ENCODE measurements at places on chromosomes 6 and 20.

DNA sequence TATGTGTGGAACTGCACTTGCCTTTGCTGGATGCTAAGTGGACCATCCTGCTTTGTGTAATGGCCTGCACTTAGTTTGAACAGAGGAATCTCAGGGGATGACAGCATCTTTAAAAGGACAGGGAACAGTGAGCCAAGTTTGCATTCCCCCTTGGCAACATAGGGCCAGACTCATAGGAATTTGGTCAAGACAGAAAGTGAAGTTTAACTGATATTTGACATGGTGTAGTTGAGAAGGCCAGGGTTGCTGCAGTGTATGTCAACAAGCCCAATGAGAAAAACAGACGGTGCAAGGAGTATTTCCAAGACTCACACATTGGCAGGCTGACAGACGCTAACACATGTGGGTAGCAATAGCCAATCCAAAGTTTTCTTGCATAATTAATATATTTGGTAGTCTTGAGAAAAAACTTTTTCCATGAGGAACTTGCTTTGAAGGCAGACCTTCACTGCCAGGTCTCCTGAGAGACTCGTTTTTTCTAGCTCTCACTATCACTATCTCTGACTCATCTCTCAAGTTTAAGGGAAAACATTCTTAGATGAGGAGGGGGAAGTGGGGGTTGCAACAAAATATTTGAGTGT is 213.8 kb downstream of the IBTK start:
- ATAC-seq, result no peak

- no peak for ATAC-seq
These were observed 82.8 kb downstream of the FAM83B start for GRCh38 chr6:54929245-54929909.

DNA sequence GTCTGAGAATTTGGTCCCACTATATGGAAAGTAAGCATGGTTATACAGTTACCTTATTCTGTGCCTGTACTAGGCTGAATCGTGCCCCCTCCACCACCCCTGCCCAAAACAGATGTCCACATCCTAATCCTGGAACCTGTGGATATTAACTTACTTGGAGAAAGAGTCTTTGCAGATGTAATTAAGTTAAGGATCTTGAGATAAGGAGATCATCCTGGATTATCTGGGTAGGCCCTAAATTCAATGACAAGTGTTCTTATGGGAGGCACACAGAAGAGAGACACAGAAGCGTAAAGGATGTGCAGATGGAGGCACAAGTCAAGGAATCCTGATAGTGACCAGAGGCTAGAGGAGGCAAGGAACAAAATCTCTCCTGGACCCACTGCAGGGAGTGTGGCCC is 116.7 kb upstream of the MAN1A1 start:
- ATAC-seq, result no peak

DNA sequence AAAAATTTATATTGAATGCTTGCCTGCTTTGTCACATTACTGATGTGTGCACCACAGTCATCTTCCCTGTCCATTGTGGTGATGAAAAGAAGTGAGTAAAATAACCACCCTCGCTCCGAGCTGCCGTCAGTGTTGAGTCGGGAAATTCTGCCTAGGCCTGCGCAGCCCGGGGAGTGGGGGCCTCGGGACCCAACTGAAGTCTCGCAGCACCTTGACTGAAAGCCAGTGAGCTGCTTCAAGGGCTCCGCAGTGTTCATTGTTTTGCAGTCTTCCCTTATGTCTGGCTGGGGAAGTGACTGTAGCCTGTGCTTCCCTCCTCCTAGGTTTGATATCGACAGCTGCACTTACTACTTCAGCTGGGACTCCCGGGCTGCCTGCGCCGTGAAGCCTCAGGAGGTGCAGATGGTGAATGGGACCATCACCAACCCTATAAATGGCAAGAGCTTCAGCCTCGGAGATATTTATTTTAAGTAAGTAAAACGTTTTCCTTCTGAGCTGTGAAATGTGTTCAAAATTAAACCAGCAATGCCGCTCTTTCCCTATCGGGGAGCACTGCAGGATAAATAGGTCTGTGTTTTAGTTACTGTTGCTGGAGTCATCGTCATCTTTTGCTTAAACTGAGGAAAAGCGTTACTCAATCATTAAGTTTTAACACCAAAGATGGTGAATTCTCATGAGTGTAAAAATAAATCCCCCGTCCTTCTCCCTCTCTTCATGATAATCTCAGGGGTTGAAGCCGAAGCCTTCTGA is 32.7 kb upstream of the SLC22A1 start:
- ATAC-seq, result no peak

DNA sequence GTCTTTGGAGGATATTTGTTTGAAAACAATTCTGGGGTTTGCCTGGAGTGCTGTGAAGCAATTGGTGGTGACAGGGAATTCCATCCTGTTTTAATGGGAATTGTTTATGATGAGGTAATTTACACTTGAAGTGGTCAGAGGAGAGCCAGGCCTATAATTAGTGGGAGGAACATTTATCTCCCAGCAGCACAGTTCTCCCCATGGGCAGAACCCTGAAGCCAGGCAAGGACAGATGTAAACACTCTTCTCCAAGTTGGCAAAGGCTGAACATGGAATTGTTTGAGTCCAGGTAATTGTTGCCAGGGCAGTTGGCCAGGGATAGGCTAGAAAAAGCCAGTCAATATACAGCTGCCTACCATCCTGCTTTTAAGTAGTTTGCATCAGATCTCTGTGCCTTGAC is 789.7 kb downstream of the FRK start:
- no peak for ATAC-seq

GRCh38 chr6:156886409-156886808 is 109.2 kb downstream of the ARID1B start:
- peak; percentile 14 for ATAC-seq

- ATAC-seq, result no peak
These were observed 27.6 kb upstream of the LY86 start for GRCh38 chr6:6560909-6561308.

DNA sequence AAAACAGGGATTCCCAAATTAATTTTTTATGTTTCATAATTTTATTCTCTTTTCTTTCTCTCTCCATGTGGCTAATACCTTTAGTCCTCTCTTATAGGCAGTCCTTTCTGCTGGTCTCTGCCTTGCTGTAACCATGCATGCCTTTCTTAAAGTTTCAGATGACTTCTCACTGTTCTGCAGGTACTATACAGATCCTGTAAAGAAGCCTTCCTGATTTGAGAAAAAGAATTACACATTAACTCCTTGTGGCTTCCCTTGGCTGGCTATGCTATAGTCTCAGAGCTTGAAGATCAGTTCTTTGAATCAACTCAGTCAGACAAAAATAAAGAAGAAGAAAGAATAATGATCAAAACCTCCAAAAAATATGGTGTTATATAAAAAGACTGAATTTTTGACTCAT is 7.3 kb upstream of the GPR63 start:
- ATAC-seq, result no peak

DNA sequence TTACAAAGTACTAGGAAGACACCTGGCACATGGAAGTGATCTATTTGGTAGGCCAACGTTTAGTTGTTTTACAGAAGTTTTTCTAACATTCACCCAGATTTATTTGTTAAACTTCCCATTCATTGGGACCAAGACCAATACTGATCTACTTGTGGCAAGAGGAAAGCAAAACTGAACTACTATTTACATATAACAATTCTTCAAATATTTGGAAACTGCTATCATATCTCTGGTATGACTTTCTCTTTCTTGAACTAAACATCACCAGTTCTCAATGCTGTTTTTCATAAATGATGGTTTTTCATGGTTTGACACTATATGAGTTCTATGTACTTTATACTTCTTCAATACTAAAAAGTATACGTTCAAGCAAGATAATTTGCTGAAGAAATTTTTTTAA is 189.2 kb downstream of the ASCC3 start:
- no peak for ATAC-seq

GRCh38 chr6:106214531-106214930 is 111.0 kb downstream of the ATG5 start:
- no peak for ATAC-seq

GRCh38 chr6:37792457-37793033 is 27.0 kb upstream of the ZFAND3 start:
- ATAC-seq, result no peak

DNA sequence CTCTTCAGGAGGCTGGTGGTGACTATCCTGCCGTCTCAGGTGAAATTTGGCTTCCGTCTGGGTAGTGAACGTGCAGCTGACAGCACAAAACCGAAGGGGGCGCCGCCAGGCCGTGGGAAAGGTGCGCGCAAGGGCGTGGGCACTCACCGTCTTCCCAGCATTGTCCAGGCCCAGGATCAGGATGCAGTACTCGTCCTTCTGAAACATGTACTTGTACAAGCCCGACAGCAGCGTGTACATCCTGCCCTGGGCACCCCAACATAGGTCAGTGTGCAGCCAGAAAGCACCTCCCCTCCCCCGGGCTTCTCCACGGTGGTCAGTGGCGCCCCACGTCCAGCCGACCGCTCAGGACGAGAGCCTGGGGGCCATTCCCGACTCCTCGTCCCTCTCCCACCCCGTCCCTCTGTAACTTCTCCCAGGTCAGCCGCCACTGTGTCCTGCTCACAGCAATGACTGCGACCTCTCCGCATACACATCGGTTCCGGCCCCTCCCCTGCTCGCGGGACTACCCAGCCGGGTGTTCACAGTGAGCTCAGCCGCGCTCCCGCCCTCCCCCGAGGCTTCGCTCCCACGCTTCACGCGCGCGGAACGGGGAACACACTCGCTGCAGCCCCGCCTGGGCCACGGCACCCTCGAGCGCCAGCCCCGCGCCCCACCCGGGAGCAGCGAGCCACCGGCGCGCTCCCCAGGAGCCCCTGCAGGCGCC is 771 bp downstream of the ARFRP1 start:
- peak; percentile 55 for ATAC-seq

- ATAC-seq, result no peak
These were observed 24.5 kb downstream of the GZF1 start for GRCh38 chr20:23386304-23387117.

DNA sequence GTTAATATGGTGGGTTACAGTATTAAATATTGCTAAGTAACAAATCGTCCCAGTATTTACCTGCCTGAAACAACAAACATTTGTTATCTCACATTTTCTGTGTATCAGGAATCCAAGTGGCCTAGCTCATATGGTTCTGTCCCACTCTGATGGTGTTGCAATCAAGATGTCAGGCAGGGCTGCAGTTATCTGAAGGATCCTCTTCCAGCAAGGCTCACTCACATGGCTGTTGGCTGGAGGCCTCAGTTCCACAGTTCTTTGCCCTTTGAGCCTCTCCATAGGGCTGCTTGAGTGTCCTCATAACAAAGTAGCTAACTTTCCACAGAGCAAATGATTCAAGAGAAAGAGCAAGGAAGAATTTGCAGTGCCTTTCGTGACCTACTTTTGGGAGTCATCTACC is 17.7 kb downstream of the RAB22A start:
- ATAC-seq, result no peak

DNA sequence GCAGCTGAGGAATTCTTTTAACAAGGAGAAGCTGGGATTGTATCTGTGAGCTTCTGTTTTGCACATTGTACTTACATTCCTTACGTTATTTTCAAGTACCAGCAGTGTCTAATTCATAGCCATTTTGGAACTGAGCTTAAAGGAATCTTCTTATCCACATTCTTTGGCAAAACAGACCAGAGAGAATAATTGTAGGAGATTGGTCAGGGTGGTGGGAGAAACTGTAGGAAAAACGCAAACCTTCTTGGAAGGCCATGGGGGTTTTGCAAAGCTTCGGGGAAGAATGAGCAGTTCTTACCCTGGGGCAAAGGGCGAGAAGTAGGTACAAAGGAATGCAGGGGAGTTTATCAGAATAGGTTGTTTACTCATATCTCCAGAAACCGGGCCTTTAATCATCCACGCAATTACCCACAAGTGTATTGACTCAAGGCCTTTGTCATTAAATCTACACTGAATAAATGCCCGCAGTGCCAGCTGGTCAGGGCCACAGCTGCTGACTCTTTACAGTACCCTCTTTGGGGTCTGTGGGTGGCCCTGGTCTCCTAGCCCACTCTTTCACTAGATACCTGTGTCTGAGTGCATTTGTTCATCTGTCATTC is 39.6 kb upstream of the SPTLC3 start:
- ATAC-seq, result no peak
